ENCODE measurements at places on chromosomes 1 and 21.

GRCh38 chr1:68301471-68302001 is 69.2 kb upstream of the WLS start:
- DNase-seq: peak; percentile 15

DNA sequence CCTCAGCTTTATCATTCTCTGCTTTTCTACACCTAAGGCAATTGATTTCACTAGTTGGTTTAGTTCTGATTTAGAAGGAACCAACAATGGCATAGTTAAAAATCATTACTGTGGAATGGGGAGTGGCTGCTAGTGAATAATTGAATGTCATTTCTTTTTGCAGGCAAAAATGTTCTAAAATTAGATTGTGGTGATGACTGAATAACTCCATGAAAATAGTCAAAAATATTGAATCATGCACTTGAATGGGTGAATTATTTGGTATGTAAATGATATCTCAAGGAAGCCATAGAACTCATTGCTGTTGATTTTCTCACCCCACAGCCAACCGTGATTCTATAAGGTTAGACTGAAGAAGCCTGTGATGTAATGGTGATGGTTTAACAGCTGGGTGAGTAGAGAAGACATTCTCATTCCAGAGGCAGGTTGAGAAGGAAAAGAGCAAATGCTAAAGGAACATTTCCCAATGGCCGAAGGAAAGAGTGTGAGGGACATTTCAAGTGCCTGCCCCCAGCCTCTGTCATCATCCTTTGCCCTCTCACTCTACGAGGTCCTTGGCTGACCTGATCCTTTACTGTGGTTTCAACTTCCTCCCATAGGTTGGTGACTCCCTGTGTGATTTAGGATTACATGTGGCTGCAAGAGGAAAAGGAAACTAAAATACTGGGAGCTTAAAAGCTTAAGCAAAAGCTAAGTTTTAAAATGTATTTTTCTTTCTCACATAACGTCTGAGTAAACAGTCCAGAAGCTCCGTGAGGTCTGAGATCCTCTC is 12.5 kb downstream of the OVAAL start:
- DNase-seq: no peak

DNA sequence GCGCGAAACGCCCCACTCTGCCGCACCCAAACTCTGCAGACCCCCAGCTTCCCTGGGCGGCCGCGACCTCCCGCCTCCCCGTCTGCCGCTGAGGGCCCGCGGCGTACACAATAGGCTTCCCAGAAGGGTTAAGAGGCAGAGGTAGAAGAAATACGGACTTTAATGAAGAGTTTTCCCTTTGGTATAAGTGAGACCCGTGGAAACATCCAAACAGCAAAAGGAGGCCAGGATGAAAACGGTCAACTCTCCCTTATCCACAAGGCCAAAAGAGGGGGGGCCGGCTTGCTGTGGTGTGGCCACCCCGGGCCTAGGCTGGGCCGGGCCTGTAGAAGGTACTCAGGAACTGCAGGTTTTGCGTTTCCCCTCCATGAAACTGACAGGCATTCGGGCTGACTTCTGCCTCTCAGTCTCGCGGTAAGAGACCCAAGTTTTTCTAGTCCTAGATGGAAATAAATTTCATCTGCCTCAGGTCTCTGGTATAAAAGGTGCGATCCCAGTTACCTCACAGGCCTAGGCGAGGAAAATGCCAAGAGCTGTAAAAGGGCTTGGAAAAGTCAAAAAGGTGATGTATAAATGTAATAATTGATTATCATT is 671 bp upstream of the PYGO2 start:
- DNase-seq: peak; percentile 35

DNA sequence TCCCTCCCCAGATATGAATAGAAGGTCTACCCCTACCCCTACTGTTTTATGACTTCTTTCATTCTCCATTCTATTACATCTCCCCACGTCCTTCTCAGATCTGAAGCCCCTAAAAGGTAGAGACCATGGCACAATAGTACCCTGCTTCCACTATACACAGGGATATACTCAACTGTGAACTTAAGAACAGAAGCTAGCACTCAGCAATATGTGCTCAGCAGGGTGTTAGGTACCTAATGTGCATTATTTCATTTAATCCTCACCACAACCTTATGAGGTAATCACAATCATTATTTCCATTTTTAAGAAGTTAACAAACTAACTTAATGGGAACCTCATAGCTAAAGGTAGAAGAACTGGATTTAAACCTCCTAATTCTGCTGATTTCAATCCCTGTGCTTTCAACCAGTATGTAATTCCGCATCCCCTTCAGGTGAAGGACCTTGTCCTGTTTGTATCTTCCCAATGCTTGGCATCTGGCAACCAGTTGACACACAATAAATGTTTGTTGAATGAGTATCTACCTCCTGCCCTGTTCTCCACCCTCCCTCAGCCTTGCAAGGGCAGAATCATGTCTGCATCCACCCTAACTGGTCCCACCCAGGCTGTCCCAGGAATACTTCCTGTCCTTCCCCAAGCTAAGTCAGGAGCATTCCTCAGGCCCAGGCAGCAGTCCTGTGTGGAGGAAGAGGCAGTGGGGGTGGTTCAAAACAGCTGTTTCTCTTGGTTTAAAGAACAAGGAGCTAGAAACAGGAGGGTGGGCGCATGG is 6.5 kb downstream of the DENND2D start:
- DNase-seq: peak; percentile 44

GRCh38 chr1:18913065-18913835 is 10.9 kb upstream of the ALDH4A1 start:
- peak; percentile 86 for DNase-seq

- DNase-seq: peak; percentile 82
These were observed 26.1 kb downstream of the SPAG17 start for GRCh38 chr1:118158924-118159323.

- no peak for DNase-seq
These were observed 473.0 kb upstream of the VAMP3 start for GRCh38 chr1:7298145-7298544.

- DNase-seq: no peak
These were observed 4.7 kb upstream of the SLAMF1 start for GRCh38 chr1:160651433-160652064.

- peak; percentile 60 for DNase-seq
These were observed 29.5 kb downstream of the TGFB2 start for GRCh38 chr1:218374401-218375353.

DNA sequence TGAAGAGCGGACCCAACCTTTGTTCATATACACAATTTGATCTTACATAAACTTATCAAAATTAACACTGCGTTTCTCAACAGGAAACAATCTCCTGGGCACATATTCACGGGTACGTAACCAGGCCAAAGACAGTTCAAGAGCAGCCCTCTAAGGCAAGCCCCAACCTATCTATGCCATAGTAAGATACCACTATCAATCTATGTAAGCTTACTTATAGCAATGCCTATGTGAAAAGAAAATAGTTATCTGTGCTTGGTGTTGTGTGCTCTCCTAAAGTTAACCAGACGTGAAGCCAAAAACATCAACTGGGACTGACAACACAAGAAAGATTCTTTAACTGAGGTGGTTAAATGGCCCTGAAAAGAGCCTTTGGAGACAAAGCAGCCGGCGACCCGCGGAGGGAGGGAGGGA is 49.4 kb upstream of the BOLA1 start:
- DNase-seq: peak; percentile 21

DNA sequence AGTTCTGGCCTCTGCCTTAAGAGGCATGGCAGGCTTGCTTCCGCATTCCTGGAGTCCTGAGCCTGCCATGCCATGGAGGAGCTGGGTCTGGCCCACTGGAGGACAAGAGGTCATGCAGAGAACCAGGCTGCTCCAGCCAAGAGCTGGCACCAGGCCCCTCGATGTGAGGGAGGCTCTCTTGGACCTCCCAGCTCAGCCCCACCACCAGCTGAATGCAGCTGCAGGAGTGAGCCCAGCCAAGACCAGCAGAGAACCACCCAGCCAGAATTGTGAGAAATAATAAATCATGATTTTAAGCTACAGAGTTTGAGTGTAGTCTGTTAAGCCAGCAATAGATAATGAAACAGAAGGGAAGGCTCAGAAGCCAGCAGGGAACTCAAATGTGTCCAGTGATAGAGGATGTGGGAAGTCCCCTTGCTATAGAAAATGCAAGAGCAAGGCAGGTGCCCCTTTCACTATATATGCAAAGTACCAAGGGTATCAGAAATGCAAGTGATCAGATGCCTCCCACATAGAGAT is 118.4 kb downstream of the HIVEP3 start:
- no peak for DNase-seq

- DNase-seq: no peak
These were observed 31.9 kb downstream of the NEK2 start for GRCh38 chr1:211643324-211644212.

- peak; percentile 46 for DNase-seq
These were observed 87.1 kb upstream of the BCL10 start for GRCh38 chr1:85363521-85363920.

- DNase-seq: no peak
These were observed at the start of gene TTC34 for GRCh38 chr1:2801535-2802291. Gene TTC34 (minus strand): TSS chr1:2801693. CDS start chr1:2800827, 866 bp downstream.

DNA sequence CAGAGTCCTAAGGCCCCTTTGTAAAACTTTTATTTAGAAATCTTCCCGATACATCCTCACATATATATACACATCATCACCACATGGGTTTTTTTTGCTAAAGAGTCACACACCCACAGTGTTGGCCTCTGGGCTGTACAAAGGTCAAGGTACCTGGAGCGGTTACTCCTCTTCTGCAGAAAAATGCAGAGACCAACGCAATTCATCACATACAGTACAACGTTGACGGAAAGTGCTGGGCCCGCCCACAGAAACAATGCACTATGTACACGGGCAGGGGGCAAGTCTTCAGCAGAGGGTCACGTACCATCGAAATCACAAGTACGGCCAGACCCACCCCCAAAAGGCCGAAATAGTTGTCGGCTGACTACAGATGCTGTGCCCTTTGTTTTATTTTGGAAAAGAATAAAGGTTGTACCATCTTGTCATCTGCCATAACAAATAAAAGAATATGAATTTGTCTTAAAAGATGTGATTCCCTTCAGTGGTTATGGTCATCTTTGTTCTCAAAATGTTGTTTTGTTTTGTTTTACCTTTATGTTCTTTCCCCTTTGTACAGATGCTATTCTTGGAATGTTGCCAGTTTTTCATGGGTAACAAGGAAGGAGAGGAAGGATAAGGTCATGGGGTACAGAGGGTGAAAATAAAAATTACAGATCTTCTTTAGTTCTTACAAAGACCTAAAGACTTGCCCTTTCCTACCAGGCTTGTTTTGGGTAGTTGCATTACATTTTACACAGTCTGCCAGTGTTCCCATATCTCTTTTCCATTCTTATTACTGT is 15.6 kb downstream of the TAL1 start:
- no peak for DNase-seq

GRCh38 chr1:226679853-226680516 is 59.1 kb downstream of the ITPKB start:
- DNase-seq: peak; percentile 95

DNA sequence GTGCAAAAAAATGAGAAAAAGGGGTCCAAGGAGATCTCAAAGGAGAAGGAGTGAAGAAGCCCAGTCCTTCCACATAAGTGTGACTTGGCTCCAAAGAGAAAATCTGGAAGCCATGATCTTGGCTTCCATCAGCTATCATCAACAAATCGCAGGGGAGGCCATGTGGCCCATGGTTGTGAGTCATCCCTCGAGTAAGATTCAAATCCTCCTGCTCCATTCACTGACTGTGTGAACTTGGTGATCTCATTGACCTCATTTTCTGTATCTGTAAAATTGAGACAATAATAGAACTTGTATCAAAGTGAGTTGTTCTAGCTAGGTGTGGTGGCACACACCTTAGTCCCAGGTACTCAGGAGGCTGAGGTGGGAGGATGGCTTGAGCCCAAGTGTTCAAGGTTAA is 79.1 kb upstream of the OLIG2 start:
- no peak for DNase-seq

Measured in EL (cell line).